ENCODE measurements at places on chromosomes 2 and 18.

DNA sequence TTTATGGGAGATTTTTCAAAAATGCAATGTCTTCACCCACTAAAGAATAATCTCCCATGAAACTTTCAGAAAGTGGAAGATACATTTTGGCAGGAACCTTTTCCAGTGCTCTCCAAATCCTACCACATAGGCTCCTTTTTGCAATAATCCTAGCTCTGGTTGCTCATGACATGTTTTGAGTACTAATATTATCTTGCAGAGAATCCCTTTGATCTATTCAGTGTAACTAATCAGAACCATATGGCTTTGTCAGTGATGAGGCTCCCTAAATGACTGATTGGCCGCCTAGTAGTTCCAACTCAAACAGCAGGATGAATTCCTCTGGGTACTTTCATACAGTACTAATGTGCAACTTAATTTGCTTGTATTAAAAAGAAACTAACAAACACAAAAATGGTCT is 544.0 kb upstream of the FAM98A start:
- no peak for DNase-seq

DNA sequence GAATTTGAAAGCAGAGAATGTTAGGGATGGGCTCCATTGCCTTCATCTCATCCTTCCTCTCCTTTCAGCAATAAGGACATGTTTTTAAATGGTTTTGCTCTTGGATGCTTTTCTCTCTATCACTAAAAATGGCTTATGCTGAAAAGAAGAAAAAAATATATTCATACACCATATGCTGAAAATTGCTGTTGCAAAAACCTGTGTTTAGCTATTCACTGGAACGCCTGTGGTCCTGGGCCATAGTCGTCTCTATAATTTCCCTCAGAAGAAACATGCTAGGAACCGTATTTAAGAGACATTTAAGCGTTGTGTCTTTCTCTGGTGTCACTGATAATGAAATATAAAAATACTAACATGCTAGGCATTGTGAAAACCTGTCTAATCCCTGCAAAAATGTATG is 324.9 kb downstream of the TSN start:
- DNase-seq, result no peak

DNA sequence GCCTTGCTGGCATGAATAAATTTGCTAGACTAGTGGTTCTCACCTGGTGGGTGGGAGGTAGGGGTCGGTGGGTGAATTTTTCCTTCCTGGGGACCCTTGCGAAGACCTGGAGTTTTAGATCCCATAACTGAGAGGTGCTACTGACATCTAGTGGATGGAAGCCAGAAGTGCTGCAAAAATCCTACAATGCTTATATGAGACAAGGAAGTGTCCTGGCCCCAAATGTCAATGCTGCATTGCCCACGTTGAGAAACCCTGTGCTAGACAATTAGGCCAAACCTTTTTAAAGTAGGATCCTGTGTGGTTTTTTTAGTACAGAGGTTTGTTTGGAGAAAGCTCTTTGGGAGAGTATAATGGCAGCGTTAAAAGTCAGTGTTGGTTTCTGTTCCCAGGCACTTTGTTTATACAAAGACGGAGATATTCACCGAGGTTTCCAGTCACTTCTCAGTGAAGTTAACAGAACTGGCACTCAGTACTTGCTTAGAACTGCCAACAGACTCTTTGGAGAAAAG is 9.6 kb downstream of the SERPINB8 start:
- no peak for DNase-seq

DNA sequence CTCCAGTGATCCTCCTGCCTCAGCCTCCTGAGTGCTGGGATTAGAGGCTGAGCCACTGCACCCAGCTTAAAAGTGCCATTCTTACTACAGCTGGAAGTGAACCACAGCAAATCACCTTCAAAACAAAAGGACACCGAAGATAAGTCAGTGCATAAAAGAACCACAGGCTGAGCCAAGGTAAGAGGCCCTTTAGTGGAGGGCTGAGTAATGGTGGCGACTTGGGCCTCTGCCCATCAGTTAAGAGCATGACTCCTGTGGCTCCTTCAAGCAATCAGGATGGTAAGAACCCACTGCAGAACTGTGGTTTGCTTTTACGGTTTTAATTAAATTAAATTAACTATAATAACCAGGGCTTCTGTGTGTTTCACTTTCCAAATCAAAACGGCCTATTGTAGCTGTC is 75.1 kb downstream of the CTAGE1 start:
- DNase-seq, result no peak

DNA sequence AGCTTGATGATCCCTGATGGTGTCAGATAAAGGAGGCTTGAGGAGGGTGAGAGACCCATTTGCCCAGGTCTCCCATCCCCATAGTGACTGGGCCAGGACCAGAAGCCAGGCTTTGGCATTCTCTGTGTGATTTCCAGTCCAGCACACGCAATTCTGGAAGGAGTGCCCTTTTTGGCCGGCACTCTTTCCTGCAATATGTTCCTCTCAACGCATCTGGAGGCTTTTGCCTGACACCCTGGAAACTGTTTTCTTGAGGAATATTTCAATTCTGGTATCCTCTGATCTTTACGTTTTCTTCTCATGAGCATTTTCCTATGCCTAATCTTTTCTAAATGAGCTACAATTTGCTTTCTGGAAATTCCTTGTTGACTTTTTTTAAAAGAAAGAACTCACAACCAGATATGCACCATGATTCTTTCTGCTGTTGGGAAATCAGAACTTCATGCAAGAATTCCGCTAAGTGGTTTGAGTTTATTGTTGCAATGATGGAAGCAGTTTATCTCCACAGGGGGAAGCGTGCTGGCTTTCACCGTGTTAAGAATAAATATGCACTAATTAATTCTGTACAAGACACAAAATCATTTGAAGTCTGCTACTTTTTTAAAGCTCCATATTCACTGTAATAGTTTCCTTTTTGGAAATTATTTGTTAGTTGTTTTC is 143.7 kb downstream of the NAPG start:
- no peak for DNase-seq

GRCh38 chr2:57333221-57333620 is 713.4 kb upstream of the VRK2 start:
- no peak for DNase-seq

DNA sequence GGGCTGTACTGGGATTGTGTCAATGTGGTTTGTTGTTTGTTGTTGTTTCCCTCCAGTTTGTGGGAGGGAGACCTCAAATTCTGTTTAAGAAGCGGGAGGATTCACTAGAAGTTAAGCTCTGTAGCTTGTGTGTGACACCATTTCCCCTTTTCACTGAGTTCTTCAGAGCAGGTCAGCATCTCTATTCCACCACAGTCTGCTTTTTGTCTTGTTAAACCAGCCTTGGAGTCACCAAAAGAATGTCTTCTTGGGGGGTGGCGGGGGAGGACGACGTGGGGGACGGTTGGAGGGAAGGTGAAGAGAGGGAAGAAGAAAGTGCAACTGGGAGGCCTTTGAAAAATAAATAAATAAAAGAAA is 2.3 kb upstream of the BCL11A start:
- no peak for DNase-seq

DNA sequence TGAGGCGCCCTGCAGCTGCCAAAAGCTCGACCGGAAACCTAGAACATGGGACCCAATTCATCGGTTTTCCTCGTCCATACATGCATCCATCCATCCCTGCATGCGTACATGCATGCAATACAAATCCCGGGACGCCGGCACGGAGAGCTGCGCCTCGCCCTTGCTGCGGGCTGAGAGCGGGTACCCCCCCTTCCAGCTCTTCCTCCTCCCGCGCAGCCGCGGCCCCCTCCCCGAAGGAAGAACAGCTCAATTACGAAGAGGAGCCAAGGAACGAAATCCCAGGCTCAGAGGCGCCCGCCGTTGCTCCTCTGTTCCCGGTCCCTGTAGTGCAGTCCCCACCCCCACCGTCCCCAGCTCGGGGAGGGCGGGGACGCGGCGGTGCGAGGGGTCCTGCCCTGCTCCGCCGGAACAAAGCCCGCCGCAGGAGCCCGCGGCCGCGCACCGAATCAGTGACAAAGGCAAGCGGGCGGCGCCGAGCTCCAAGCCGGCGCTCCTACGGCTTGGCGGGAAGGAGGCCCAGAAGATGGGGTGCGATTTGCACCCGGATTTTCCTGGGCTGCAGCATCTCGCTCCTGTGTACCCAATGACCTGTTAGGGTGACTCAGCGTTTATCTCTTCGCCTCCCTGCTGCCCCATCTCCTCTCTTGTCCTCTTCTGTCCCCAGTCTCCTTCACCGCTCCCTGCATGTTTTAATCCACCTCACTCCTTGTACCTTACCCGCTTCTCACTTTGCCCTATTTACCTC is 8.9 kb upstream of the POU3F3 start:
- DNase-seq, result no peak

DNA sequence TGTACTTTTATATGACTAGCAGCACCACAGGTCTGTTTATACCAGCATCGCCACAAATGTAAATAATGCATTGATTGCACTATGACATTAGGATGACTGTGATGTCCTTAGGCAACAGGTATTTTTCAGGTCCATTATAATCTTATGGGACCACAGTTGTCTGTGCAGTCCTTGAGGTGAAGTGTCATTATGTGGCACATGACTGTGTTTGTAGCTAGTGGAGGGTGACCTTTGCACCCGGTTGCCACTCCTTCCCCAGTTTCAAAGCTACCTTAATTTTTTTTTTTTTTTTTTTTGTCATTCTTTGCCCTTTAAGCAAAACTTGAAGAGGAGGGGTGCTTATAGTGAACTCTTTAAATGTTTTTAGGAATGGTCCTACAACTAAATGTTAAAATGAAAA is 386.4 kb downstream of the THSD7B start:
- DNase-seq, result no peak

DNA sequence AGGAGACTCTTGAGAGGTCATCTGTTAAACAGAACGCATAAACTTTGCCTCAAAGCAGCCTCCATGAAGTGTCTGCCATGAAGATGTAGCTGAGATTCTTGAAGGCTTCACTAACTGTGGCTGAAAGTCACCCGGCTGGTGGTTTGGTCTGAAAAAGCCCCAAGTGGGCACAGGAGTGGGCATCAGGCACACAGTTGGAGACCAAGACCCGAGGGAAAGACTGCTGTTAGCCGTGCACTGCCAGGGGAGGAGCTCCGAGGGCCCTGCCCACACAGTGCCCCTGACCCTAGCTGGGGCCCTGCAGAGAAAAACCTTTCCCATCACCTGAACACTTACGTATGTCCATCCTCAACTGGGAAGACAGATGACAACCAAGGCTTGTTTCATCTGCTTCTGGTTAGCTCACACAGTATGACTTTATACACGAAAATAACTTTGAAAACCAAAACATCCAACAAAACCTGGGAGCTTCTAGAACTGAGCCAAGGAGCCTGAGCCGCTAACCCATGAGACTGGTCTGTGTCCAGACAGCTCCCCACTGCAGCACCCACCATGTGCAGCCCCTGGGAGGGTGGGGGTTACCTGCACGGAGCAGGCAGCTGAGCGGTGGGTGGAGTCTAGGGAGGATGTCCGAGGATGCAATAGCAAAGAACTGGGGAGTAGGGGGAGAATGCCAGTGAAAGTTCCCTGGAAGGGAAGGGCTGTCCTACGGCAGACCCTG is 15.4 kb downstream of the HJURP start:
- DNase-seq, result no peak

GRCh38 chr2:1670636-1671035 is 73.7 kb downstream of the PXDN start:
- DNase-seq, result no peak

- no peak for DNase-seq
These were observed 356.7 kb downstream of the STK39 start for GRCh38 chr2:167890739-167891138.

- DNase-seq, result no peak
These were observed 7.3 kb downstream of the TEX261 start for GRCh38 chr2:70987386-70987785.

DNA sequence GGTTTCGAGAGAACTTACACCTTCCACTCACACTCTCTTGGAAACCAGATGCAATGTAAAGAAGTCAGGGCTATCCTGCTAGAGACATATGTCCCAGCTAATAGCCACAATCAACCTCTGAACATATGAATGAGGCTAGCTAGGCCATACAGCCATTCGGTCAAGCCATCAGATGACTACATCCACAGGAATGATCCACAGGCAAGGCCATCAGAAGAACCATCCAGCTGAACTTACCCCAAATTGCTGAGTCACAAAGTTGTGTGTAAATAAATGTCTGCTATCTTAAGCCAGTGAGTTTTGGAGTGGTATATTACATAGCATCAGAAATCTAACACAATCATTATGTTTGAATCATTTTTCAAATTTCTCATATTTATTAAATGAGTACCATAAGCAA is 5.2 kb upstream of the SPAST start:
- no peak for DNase-seq

DNA sequence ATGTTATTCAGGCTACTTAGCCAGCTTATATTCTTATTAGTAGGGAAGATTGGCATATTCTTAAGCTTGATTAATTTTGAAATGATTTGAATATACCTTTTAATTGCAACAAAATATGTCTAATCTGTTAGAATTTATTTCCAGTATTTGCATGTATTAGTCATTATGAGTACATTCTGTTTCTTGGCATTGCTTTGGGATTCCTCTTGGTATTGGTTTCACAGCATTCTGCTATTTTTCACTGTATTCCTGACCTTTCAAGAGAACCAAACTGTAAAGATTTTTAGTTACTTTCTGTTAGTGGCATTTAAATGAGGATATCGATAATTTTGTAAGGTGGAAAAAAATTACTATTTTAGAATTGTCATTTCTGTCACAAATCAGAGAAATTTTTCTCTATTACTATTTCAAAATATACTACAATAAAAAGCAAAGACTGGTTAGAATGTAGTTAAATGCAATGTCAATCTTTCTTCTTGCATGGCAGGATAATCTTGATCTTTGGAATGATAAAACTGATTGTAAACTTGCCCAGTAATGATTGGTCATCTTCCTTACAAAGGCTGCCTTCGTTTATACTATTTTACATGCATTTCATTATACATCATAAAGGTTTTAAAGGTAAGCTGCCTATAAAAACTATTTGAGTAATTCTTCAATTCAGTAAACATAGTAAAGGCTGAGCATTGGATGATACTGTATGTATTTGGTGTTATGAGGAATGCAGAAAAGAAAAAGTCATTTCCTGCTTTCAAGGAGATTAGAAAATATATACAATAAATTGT is 86.1 kb downstream of the SLC4A10 start:
- DNase-seq, result no peak

- DNase-seq, result no peak
These were observed 27.6 kb downstream of the MLPH start for GRCh38 chr2:237514474-237515130.
